ENCODE measurements at places on chromosomes 3 and 15.
A peak's percentile ranks its signal among the peaks of the same experiment; 100 is the strongest.

DNA sequence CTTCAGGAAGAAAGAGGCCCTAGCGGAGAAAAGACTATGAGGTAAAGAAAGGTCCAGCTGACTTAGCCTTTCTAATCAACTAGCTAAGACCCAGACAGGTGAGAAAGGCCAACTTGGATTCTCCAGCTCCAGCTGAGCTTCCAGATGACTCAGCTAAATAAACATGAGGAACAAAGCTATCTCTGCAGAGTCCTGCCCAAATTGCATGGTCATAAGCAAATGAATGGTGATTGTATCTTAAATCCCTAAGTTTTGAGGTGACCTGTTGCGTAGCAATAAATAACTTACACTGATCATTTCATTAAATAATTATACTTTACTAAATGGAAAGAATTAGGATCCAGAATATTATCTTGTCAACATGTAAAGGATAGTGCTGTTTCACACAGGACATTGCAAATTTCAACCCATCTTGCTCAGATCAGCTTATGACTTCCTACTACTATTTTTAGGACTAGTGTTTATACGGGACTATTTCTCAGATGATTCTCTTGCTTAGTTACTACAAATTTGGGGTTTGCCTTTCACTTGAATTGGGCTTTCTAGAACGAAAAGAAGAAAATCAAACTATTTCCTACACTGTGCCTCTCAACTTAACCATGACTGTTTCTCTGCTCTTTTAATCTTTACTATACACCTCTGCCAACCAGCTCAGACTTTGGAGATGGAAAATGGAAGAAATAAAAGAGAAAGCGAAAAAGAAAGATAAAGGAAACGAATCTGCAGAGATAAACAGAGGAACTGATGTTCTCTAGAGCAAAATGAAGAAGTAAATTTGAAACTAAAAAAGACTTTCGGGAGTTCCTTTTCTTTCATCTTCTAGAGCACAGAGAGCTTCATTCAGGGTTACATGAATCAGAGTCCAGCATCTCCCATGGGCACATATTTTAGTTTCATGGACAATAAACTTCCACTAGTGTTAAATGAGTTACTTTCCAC, 6.6 kb upstream of the ADGRG7 start:
- DNase-seq = no peak

DNA sequence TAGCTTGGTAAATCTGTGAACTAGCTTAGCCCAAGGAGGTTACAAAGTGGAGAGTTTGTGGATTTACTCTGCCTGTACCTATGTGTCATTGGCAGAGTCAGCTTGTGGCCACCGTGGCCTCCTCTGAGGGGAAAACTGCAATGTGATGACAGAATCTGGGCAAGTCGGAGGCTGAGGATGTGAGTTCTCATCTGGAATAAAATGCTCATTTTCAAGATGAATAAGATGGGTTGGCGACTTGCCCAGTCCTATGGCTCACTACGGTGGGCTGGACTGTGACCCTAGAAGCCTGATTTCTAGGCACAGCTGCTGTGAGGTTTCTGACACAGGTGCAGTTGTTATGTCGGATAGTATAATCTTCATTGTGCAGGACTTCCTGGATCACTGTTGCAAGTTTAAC, 83.7 kb downstream of the ETV5 start:
- peak; percentile 64 for DNase-seq

DNA sequence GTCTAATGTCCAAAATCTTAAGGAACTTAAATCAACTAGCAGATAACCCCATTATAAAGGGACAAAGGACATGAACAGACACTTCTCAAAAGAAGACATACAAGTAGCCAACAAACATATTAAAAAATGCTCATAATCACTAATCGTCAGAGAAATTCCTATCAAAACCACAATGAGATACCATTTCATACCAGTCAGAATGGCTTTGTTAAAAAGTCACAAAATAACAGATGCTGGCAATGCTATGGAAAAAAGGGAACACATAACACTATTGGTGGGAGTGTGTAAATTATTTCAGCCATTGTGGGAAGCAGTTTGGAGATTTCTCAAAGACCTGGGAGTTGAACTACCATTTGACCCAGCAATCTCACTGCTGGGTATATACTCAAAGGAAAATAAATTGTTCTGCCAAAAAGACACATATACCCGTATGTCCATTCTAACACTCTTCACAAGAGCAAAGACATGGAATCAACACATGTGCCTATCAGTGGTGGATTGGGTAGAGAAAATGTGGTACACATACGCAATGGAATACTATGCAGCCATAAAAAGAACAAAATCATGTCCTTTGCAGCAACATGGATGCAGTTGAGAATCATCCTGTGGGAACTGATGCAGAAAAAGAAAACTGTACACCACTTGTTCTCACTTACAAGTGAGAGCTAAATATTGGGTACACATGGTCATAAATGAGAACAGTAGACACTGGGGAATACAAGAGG, 78.5 kb downstream of the TCF12 start:
- DNase-seq = no peak

DNA sequence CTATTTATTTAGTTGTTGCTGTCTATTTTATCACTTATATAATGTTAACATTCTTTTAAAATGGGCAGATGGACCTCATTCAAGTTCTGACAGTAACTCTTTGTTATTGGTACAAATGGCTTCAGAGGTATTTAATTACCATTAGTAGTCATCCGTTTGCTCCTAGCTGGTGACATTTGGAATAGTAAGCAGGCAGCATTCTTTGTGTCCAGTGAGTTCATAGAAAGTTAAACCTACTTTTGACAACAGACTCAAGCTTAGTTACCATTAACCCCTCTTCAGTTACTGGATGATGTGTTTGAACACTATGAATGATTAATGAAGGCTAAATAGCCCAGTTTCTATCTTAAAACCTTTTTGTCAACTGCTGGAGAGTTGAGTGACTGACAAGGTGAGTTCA, 500.7 kb upstream of the ATP11B start:
- no peak for DNase-seq
